ENCODE measurements at places on chromosomes 4 and X.

DNA sequence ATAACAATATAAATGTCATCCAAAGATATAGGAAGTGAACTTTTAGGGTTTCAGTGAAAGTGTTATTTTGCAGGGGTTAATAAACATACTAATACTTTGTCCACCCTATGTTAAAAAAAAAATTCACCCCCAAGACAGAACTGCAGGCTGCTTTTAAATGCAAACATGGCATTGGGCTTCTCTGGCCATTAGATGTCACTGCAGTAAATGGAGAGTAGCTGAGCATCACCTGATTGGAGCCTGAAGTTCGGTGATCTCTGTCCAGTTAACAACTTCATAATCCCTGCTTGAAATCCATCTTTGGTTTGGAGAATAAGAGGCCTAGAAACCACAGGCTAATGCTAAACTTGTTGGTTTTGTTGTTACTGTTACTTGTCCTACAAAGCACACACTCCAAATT lies 18.7 kb downstream of the SLC25A43 start:
- DNase-seq, result no peak

GRCh38 chr4:156945532-156945931 lies 26.1 kb downstream of the PDGFC start:
- no peak for DNase-seq

GRCh38 chr4:98945297-98945850 lies 16.4 kb upstream of the EIF4E start:
- DNase-seq, result no peak

GRCh38 chrX:72270316-72270866 lies 6.7 kb downstream of the RPS4X start:
- no peak for DNase-seq

DNA sequence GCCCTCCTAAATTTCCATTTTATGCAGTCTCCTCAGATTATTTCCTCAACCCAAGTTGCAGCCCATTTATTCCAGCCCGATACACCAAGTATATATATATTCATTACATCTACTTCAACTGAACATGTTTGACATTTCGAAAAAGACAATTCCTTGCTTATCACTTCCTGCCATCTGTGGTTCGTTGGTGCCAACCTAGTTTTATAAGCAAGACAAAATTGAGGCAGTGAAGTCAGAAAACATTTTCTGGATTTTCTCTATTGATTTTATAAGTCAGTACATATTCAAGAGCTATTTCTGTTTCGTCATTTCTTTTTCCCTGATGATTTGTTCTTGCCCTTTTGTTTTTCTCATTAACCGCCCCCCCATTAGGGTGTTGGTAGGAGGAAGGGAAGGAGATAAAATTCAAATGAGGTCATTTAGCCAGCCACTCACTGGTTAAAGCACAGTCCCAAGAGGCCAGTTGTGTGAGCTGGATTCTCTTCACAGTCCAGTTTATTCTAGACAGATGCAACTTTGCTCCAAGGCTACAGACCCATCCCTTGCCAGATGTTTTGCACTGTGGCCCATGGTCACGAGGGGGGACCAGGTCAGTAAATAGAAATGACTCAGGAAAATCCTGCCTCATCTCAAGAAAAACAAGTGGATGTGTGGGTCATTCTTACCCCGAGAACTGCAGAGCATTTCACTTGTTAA lies 20.3 kb upstream of the VEGFD start:
- no peak for DNase-seq

DNA sequence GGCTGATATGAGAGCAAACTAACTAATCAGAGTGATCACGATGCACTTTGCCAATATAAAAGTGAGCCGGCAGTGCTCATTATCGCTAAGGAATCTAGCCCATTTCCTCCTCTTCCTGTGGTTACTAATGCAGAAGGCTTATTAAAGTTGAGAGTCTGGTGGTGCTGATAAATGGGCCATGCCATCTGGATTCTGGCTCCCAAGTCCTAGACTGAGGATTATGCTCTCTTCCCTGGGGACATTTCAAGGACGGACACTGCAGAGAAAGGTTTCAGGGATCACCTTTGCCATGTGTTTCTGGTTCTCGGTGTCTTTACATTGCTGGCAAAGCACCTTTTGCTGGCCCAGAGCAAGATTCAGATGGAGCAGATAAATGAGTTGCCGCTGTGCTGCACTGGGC lies 85.3 kb downstream of the RTL5 start:
- DNase-seq, result no peak

DNA sequence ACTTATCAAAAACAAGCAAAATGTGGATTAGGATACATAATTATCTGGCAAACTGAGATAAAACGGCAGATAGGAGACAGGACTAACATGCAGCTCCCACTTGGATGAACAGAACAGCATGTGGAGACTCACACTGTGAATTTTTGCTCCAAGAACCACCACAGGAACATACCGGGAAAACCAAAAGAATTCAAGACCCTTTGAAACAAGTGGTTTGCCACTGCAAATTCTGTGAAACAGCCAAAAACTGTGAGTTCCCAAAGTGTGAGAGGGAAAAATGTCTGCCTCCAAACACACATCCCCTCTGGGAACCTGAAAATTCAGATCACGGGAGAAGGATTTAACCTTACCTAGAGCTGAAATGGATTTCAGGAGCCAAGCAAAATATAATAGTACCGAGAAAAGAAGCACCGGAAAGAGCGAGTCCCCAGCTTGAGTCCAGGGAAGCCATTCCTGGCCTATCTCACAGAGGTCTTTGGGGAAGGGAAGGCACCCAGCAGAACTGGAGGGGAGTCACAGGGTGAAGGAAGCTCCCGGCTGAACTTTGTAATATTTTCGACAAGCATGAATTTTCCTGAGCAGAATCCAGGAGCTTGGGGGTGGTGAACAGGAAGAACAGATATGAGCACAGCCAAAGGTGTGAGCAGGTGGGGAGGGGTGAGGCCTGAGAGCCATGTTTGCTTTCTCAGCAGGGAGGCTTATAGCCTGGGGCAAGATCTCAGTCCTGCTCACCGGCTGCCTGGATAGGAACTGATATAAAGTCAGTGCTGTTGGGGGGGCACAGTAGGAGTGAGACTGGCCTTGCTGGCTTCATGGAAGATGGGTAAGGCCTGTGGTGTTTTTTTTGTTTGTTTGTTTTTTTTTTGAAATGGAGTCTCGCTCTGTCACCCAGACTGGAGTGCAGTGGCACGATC lies 23.9 kb downstream of the MANBA start:
- no peak for DNase-seq

- no peak for DNase-seq
Observed at GRCh38 chrX:101219116-101219863, at the start of gene DRP2. TSS of gene DRP2 (plus strand) at chrX:101219786. CDS start at chrX:101231648, 11,862 bp downstream.
